ENCODE measurements at places on chromosomes 12 and 14.
A peak's percentile ranks its signal among the peaks of the same experiment; 100 is the strongest.

- no peak for DNase-seq
Observed at GRCh38 chr12:15677228-15677627, 112.0 kb downstream of the EPS8 start.

- no peak for DNase-seq
Observed at GRCh38 chr12:95740751-95741150, 49.8 kb downstream of the NTN4 start.

- DNase-seq = no peak
Observed at GRCh38 chr14:72352012-72352411, 419.8 kb downstream of the RGS6 start.

GRCh38 chr14:94581127-94581999 lies at the start of gene SERPINA5:
TSS of gene SERPINA5 (plus strand) at chr14:94581426. CDS start at chr14:94587363, 5,937 bp downstream.
- no peak for DNase-seq

GRCh38 chr14:61894452-61895077 lies 132.3 kb downstream of the SNAPC1 start:
- peak; percentile 44 for DNase-seq

DNA sequence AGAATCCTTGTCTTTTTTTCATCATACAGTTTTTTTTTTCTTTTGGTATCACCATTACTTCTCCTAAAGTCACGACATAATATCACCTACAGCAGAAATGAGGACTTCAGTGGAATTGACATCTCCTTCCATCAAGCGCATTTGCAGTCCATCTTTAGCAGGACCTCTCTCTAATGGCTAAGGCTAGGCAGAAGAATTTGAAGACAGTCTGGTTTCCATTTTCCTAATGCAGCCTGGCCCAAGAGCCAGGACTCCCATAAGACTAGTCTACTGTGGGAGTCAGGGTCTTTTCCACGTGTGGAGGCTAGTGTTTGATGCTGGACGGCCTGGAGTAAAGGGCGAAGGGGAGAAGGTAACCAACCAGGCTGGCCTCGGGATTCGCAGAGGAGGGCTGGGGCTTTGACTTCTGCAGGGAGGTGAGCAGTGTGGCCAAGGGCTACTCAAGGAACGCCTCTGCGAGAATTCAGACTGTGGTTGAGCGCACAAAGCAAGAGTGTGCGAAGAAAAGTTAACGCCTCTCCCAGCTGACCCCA lies 769 bp upstream of the ZNF740 start:
- DNase-seq = no peak

- DNase-seq = no peak
Observed at GRCh38 chr12:108299516-108299915, 39.6 kb downstream of the CMKLR1 start.

- DNase-seq = no peak
Observed at GRCh38 chr14:34218881-34219280, 243.2 kb downstream of the SPTSSA start.

- no peak for DNase-seq
Observed at GRCh38 chr12:48351022-48351708, 446 bp upstream of the ZNF641 start.

- no peak for DNase-seq
Observed at GRCh38 chr14:96091941-96092411, 52.8 kb downstream of the C14orf132 start.

- no peak for DNase-seq
Observed at GRCh38 chr14:31389946-31390345, 30.4 kb downstream of the HEATR5A start.

- DNase-seq = no peak
Observed at GRCh38 chr14:77344377-77344996, 23.7 kb downstream of the GSTZ1 start.

DNA sequence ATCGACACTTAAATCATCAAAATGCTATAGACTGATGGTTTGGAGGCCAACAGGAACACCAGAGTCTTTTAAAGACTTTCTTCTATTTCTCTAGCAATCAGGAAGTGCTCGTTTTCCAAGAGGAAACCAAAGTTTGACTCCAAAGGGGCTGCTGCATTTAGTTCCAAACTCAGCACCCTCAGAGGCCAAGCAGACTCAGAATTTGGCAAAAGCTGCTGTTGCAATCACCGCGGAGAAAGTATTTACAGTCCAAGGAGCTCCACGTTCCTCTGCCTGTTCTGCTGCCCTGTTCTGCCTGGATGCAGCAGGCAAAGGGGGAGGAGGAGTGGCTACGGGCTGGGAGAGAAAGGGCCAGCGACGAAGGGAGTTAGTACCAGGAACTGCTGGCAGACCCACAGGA lies 325.1 kb downstream of the BCL11B start:
- DNase-seq = no peak

DNA sequence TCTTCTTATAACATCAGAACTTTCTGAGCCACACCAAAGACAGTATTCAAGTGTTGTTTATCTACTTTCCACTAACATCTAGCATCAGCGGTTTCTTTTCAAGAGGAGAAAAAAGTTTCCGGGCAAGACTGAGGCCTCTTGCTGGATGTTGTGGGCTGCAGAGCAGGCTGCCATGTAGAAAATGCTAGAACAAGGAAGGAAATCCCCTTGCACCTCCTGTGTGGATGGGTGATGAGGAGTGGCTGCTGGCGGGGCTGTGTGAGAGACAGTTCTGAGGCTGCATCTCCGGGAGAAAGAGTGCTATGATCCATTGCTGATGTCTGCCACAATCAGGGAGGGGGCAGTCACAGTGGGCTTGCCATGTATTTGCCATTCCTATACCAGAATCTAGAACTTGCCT lies 37.8 kb upstream of the PPP1CC start:
- DNase-seq = peak; percentile 39

GRCh38 chr12:3432176-3432742 lies 58.7 kb upstream of the PRMT8 start:
- DNase-seq = no peak

GRCh38 chr12:57985685-57986084 lies 44.3 kb downstream of the ATP23 start:
- DNase-seq = no peak

DNA sequence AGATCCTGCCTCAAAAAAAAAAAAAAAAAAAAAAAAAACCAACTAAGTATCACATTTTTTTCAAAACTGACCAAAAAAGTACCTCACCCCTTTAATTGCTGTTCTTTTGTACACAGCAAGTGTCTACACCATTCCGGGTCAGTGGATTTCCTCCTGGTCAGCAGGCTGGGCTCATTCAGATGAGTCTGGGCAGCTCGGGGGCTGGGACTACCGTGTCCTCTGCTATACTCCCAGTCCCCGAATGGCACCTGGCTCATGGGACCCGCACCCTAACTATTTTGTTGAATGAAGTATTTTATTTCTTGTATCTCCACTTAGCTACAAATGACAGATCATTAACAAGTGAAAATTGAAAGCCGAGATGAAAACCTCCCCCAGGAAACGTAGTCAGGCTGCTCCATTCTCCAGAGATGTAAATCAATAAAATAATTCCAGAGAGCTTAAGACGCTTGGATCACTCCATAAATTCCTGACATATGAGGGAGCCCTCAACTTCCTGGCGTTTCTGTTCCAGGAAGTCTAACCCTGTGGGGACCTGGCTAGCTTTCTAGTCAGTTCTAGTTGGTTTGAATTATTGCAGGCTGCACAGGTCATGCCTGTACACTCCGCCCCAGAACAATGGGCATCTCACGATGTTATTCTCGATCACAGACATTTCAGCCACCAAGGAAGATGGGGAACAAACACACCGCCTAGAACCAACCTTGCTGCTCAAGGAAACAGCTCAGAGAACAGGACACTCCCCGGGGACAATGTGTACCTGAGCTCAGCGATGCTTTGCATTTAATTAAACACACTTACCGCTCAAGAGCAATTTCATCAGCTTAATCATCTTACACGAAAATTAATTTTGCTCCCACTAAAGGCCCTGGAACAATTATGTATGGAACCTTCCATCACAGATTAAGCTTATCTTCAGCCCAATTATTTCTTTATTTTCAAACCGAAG lies 76.3 kb downstream of the RIMBP2 start:
- no peak for DNase-seq

DNA sequence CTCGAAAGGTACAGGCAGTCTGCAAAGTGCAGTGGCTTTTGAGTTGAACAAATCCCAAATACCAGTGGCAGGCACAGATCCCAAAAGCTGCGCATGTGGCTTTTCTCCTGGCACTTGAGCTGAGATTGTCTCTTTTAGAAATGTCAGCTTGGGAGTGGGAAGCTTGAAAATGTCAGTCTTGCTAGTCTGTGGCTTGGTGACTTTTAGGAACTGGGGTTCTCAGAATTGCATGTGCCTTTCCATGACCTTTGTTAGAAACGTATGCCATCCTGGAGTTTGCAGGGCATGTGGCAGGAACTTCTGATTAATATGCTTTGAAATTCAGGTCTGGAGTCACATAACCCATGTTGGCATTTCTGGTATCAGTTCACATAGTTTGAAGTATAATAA lies 182.1 kb downstream of the CHST11 start:
- no peak for DNase-seq

DNA sequence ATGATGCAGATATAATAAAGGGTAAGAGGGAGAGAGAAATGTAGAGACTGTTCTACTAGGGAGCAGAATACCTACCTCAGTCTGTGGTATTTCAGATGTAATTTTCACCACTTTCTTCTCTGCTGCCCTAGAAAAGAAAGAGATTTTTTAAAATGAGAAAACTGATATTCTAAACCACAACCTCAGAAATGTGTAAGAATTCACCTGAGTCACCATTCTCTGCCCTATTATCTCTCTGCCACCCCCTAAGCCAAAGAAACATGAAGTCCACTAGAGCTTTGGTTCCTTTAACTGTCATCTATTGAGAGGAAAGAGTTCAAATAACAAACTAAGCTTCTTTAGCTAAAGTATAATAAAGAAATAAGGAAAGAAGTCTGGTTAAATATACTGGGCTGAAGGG lies 21.6 kb downstream of the SARNP start:
- no peak for DNase-seq

- no peak for DNase-seq
Observed at GRCh38 chr12:79296871-79297270, 393.9 kb downstream of the PAWR start.

- DNase-seq = no peak
Observed at GRCh38 chr14:102606296-102606695, 13.8 kb downstream of the RCOR1 start.

DNA sequence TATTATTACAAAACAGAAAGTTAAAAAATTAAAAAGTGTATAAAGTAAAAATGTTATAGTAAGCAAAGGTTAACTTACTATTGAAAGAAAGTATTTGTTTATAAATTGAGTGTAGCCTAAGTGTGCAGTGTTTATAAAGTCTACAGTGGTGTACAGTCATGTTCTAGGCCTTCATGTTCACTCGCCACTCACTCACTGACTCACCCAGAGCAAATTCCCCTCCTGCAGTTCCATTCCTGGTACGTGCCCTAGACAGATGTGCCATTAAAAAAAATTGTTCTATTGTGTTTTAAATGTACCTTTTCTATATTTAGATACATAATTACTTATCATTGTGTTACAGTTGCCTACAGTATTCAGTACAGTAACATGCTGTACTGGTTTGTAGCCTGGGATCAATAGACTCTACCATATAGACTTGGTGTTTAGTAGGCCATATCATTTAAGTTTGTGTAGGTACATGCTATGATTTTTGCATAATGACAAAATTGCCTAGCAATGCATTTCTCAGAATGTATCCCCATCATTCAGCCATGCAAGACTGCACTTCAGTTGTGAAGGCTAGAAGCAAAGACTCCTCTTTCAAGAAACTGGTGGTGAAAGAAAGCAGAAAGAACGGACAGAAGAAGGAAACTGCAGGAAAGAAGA lies 100.6 kb downstream of the DACT1 start:
- DNase-seq = no peak

DNA sequence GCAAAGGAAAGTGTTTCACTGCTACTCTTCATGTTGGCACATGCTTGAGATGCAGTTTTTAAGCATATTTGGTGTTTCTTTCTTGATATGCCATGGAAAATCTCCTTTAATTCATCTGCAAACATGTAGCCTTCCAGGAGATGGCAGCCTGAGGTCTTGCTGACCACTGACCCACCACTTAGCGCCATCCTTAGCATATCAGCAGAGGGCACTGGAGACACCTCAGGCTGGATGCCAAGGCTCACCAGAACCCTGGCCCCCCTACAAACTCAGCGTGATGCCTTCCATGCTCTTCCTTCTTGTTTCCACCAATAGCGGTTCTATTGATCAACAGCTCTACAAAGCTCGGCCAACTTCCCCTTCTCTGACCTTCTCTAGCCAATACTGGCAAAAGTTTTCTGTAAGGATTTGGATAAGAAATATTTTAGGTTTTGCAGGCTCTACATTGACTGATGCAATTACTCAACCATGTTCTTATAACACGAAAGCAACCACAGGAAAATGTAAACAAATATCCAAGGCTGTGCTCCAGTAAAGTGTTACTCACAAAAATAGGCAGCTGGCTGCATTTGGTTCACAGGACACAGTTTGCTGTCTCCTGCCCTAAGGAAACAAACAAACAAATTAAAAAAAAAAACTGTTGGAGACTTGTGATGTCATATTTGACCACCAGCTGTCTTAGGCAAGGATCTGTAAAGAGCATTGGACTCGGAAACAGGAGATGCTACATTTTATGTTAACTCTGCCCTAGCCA lies 209.7 kb downstream of the SLC15A4 start:
- DNase-seq = no peak

GRCh38 chr12:53733051-53733806 lies 6.0 kb upstream of the CALCOCO1 start:
- DNase-seq = no peak

DNA sequence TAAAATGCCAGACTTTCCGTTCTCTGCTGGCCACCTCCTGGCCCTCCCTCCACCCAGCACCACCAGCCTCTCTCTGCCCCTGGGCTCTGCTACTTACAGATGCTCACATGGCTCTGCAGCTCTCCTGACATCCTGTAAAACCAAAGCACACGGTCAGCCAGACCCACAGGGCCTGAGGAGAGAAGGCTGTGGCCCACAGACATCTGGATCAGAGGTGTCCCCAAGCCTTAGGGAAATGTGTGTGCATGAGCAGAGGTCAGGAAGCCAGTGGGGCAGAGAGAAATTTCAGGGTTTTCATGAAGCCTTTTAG lies 11.5 kb downstream of the KRT77 start:
- no peak for DNase-seq

GRCh38 chr14:68284834-68285233 lies 465.3 kb downstream of the RAD51B start:
- no peak for DNase-seq

- DNase-seq = no peak
Observed at GRCh38 chr14:105120056-105120455, 48.5 kb downstream of the JAG2 start.

- no peak for DNase-seq
Observed at GRCh38 chr12:117279606-117280005, 81.8 kb downstream of the NOS1 start.

GRCh38 chr12:727321-727720 lies 25.1 kb upstream of the WNK1 start:
- DNase-seq = no peak

DNA sequence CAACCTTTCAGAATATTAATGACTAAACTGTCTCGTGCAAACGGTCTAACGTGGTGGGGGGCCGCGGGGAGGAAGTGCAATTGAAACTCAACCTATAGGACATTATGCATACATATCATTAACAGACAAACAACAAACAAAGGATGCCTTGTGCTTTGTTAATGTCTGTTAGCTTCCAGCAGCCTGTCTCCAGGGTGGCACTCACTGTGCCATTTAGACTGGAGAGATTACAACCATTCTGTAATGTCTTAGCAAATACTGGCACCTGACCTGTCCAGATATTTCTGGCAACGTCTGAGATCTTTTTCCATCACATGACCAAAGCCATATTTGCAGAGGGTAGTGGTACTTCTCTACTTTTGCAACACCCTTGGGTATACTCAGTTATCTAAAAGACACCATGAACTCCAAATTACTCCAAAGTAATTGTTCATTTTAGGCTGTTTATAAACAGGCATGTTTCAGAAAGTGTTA lies 11.6 kb downstream of the BHLHE41 start:
- no peak for DNase-seq

- no peak for DNase-seq
Observed at GRCh38 chr14:76250302-76250701, 98.6 kb downstream of the GPATCH2L start.

Data from activated T-cell treated with anti-CD3 and anti-CD28 coated beads, Interleukin-2, amount 50 U/mL, for 1 hour (primary cell).